DMS 273 treated with DMSO at 0.1 percent for 48 hours (cell line): ENCODE measurements at places on chromosomes 13 and 19.

- no peak for DNase-seq
Observed at GRCh38 chr19:43767316-43767715, 12.6 kb upstream of the SMG9 start.

DNA sequence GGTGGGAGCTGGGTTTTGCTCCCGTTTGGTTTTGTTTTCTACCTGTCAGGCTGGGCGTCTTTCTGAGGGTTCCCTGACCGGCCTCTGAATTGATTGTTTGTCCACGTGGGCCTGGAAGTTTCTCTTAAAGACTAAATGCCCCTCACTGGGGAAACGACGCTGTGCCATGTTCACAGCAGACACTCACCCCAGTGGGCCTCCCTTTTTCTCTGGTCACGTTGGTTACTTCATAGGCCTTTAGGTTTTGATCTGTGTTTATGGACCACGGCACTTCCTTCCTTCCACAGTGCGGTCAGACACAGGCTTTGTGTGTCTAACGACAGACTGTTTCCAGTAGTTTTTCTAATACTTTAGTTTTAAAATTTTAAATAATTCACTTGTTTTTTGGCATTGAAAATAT, 20.1 kb upstream of the NDUFS7 start:
- no peak for DNase-seq

GRCh38 chr19:50203281-50204080, at the start of gene MYH14:
TSS of gene MYH14 (plus strand) at chr19:50203622. CDS start at chr19:50210366, 6,744 bp downstream.
- DNase-seq, result no peak

GRCh38 chr19:5993201-5993600, 15.3 kb upstream of the RANBP3 start:
- no peak for DNase-seq

DNA sequence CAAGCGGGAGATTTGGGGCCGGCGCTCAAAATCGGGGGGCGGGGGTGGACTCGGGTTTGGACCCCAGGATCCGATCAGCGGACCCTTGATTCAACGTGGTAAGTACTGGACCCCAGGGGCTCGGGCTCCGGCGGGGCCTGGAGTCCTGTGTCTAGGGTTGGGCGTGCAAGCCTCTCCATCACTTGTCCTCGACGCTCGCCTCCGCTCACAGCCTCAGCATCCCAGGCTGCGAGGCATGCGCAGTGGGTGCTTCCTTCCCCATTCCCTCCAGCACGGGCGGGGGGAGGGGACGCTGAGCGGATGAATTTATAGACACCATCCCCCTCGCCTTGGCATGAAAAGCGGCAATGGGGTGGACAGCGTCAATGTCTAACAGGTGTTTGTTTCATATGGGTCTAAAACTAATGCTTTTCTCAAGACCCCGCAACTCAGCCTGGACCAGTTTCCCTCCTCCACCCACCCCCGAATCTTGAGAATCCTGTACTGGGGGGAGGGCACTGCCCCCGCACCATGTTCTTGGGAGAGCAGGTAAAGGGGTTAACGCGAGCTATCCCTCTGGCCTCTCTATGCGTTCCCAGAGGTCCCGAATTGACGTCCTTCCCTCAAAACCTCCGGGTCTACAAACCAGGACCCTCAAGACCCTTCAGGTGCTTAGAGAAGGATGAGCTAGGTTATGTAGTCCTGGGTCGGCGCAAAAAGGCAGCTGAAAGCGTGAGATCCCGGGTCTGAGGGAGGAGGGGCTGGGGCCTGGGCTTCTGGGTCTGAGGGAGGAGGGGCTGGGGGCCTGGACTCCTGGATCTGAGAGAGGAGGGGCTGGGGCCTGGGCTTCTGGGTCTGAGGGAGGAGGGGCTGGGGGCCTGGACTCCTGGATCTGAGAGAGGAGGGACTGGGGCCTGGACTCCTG, 579 bp downstream of the CPT1C start:
- DNase-seq, result no peak

DNA sequence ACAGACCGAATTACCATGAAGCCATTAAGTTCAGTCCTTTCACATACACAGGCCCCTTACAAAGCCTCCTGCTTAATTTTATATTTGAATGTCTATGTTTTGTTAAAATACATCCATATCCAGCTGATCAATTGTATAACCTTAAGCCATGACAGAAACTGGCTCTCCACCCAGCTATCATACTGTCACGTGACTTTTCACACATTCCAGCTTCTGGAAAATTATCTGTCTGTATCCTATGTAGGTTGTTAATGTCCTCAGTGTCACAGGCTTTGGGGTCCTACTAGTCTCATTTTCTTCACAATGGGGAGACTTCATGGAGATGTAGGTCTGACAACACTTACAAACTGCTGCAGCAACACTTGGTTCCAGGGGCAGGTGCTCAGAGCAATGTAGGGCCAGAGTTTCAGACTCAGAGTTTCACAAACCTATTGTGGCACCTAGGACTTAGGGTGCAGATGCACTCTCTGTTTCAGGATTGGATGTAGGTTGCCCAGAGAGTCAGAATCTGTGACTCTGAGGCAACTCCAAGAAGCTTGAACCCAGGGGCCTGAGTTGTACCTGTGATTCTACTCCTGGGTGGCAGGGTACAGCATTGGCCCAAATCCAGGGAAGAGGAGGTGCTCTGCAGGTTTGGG, 69.6 kb upstream of the PCDH20 start:
- DNase-seq, result no peak

- DNase-seq, result no peak
Observed at GRCh38 chr13:33145667-33146066, 129.4 kb downstream of the KL start.

DNA sequence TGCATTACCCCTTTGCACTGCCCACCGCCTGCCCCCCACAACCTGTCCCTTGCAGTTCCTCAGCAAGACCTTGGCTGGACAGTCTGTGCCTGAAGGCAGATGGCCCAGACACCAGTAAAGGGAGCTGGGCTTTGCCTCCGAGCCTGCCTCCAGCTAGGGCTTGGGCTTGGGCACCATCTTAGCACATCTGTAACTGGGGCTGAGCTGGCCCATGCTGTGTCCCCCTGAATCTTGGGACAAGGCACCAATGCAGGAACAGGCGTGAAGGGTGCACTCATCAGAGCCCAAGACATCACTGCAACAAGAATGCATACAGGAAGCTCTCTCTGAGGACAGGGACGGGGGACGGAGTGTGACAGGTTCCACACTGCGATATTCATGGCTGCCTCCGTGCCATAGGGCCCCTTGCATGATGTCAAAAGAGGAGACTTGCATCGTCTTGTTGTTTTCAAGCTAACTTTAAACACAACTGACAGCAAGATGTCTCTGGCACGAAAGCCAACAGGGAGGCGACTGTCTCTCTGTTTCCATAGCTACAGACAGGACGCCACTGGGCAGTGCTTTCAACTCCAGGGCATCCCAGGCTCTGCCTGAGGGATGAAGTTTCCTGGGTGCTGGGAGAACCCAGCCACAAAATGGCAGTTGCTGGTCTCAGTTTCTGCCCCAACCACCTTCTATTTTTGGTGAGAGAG, 8.7 kb upstream of the CHST8 start:
- DNase-seq, result no peak

GRCh38 chr19:1270854-1271527, 1.9 kb downstream of the CIRBP start:
- no peak for DNase-seq
